ENCODE measurements at places on chromosomes 4 and X. TPM values are rescaled to one million over a fixed set of nuclear protein-coding genes. Genes with fewer than 3 reads are reported as not detected.
A peak's percentile ranks its signal among the peaks of the same experiment; 100 is the strongest.

The FGFBP2 gene
- not detected for total RNA-seq

The TASL gene
- total RNA-seq: 0.37 TPM

DNA sequence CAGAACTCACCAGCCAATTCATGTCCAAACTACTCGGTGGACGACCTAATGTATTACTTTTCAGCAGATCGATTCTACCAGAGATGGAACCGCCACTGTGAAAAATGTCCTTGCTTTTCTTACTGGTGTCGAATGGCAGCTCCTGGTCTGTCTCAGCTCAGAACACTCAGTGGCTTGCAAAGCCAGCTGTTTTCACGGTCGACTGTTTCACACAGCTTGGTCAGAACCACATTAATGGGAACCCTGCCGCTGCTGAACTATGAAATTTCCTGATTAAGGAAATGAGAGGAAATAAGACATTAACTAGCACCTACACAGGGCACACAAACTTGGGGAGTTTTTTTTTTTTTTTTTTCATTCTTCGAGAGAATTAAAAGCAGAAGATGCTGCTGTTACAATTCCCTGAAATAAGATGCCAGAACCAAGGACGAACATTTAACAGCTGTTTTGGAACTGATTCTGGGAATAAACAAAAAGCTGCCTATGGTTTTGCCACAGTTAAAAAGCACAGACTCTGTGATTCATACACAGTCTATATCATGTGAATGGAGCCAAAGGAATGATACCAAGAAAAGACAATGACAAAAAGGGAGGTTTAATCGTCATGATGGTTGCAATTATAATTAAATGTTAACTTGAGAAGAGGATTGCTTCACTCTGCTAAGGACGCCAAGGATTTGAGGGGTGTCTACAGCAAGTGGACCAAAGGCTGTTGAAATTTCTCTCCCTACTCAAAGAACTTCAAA lies 31.3 kb downstream of the SUPT20HL2 start:
- peak; percentile 10 for DNase-seq

The GUCY1A1 gene
- total RNA-seq: 0.15 TPM

DNA sequence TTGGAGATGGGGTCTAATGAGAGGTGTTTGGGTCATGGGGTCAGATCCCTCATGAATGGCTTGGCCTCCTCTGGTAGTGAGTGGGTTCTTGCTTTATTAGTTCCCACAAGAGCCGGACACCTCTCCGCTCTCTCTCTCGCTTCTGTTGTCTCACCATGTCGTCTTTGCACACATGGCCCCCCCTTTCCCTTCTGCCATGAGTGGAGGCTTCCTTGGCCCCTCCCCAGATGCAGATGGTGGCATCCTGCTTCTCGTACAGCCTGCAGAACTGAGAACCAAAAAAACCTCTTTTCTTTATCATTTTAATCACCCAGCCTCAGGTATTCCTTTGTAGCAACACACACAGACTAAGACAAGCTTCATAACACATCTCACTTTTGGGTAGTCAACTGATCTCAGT lies 49.6 kb upstream of the SPRY1 start:
- DNase-seq: no peak

DNA sequence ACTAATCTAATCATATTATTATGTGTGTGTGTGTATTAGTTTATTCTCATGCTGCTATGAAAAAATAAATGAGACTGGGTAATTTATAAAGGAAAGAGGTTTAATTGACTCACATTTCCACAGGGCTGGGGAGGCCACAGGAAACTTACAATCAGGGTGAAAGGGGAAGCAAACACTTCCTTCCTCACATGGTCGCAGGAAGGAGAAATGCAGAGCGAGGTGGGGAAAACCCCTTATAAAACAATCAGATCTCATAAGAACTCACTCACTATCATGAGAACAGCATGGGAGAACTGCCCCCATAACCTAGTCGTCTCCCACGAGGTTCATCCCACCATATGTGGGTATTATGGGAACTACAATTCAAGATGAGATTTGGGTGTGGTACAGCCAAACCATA lies 190.9 kb upstream of the TAPT1 start:
- DNase-seq: no peak

The SHISA3 gene
- total RNA-seq: 0.20 TPM

The PDLIM3 gene
- 7.4 TPM for total RNA-seq

Data from M059J (cell line).